ENCODE measurements at places on chromosomes 7 and 10. TPM values are rescaled to one million over a fixed set of nuclear protein-coding genes. Genes with fewer than 3 reads are reported as not detected.

CLCN1 gene
- under 0.01 TPM for total RNA-seq

FAM171A1 gene
- total RNA-seq, result 4.2 TPM

TUBAL3 gene
- total RNA-seq, result 0.19 TPM

TMEM196 gene
- total RNA-seq, result not detected

PKD2L1 gene
- total RNA-seq, result not detected

SLC39A12 gene
- total RNA-seq, result not detected

ADAMTS14 gene
- not detected for total RNA-seq

FGFBP3 gene
- total RNA-seq, result 0.40 TPM

CNOT4 gene
- total RNA-seq, result 14.4 TPM

Measured in esophagus squamous epithelium (tissue), 5 donors.